Stimulated activated CD8-positive, alpha-beta memory T cell treated with anti-CD3 and anti-CD28 coated beads, Interleukin-7, amount 100 ng/mL, for 1 hour (primary cell): ENCODE measurements at places on chromosomes 12 and 14.

DNA sequence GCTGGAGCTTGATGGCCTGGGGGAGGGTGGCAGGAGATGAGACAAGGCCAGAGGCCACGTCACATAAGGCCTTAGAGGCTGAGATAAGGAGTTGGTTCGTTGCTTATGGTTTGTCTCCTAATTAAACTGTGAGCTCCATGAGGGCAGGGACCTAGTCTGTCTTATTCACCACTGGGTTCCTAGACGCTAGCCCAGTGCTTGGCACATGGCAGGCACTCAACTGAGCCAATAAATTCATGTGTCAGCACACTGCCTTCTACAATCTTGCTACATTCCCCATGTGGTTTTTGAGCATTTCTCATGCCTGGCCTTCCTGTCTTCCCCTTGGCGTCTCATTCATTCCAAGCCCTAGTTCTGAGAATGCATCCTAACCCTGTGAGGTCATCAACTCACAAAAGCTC is 92.5 kb upstream of the MED13L start:
- DNase-seq, result no peak

DNA sequence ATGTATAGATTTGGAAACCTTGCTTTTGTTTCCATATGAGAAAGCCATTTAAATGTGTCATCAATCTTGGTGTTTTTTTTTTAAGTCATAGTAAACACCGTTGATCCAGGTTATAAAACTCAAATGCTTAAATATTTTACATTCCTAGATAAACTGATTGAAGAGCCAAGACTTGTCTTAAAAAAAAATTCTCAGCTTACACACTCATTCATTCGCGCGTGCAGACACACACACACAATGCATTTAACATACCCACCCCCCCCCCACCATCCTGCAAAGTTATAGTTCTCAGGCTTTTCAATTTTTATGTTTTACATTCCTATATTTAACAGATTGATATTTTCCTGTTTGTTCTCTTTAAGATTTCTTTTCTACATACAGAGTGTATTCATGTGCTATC is 536.4 kb downstream of the PRKD1 start:
- DNase-seq, result no peak

DNA sequence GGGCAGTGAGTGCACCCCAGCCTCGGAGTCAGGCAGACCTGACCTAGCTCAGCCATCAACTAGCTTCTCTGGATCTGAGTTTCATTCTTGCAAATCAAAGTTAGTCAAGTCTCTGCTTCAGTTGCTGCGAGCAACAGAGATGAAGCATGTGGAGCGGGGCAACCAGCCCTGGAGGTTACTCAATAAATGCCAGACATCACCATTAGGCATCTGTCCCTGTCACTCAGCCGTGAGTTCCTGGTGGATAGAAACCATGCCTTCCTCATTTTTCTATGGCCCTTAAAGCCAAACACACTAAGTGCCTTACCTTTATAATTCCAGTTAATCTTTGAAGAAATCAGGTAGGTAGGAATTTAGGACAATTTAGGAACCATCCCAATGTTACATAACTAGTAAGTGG is 19.3 kb downstream of the RFX4 start:
- DNase-seq, result no peak

DNA sequence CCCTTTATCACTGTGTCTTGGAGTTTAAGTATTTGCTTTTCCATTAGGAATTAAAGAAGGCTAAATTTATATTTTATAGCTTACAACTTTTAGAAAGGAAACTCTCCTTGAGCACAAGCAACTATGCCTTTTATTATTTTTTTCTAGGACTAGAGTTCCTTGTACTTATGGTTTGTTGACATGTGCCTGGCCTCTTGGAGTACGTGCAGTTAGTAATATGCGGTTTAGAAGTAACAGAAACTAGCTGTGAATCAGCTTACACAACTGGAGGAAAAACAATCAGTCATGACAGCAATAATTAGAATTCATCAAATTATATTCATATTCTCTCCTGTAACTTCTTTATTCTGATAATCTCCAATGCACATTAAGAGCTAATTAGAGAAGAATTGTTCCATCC is 428.7 kb downstream of the AEBP2 start:
- DNase-seq, result no peak

GRCh38 chr14:34981743-34982420 is 910 bp upstream of the SRP54 start:
- peak; percentile 2 for DNase-seq

DNA sequence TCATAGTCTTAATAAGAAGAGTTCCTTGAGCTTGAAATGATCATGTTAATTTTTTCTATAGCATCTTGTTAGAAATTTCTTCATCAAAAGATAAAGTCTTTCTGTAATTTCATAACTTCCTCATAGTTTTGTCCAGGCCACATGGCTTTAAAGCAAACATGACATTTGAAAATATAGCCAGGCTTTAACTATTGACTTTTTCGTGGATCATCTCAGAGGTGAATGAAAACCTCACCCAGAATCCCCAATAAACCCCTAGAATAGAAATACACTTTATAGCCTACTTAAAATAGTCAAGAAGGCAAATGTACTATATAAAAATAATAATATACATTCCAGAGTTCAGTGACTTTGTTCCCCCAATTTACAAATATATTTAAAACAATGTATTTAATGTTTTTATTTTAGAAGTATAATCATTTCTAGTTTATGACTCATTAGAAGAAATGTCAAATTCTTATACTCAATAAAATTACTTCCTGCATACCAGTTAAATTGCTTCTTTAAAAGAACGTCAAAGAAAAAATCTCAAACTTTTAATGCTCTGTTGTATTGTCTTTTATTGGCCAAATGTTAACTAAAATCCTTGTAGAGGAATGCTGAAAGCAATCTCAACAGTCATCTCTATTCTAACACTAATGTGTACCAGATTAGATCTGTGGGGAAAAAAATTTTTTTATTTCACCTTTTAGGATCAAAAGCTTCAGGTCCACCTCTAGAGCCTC is 21.6 kb downstream of the EXOC5 start:
- DNase-seq, result no peak

DNA sequence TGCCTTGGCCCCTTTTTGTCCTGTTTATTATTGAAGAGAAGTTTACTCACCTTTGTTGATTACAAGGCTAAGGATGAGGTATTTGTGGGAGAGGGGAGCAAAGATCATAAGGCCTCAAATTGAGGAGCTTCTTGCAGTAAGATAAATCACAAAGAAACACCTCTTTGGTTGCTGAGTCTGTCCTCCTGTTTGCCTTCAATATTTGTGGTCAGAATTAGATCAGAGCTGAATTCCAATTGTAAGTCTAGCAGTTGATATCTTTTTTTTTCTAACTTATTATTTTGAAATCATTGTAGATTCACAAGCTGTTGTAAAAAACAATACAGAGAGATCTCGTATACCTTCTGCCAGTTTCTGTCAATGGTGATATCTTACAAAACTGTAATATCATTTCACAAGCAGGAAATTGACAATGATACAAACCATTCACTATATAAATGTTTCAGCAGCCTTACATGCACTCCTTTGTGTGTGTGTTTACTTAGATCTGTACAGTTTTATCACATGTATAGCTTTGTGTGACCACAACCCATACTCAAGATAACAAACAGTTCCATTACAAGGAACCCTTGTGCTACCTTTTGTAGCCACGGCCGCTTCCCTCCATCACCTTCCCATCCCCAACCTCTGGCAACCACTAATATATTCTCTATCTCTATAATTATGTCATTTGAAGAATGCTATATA is 97.4 kb downstream of the KICS2 start:
- DNase-seq, result no peak

DNA sequence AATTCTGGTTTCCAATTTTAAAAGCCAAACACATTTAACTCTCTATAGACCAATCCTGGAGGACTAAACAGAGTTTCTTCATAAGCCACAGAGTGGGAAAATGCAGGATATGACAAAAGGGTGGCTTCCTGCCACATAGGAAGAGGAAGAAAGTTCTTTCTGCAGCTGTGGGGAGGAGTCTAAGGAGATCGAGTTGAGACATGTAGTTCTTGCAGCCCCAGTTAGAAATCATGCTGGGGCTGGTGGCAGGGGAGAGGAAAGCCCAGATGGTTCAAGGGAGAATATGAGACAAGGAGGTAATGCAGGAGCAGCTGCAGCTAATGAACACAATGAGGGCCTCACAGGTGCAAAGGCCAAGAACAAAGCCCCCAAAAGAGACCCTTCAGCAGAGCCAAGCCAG is 85.0 kb upstream of the ARID2 start:
- DNase-seq, result no peak

DNA sequence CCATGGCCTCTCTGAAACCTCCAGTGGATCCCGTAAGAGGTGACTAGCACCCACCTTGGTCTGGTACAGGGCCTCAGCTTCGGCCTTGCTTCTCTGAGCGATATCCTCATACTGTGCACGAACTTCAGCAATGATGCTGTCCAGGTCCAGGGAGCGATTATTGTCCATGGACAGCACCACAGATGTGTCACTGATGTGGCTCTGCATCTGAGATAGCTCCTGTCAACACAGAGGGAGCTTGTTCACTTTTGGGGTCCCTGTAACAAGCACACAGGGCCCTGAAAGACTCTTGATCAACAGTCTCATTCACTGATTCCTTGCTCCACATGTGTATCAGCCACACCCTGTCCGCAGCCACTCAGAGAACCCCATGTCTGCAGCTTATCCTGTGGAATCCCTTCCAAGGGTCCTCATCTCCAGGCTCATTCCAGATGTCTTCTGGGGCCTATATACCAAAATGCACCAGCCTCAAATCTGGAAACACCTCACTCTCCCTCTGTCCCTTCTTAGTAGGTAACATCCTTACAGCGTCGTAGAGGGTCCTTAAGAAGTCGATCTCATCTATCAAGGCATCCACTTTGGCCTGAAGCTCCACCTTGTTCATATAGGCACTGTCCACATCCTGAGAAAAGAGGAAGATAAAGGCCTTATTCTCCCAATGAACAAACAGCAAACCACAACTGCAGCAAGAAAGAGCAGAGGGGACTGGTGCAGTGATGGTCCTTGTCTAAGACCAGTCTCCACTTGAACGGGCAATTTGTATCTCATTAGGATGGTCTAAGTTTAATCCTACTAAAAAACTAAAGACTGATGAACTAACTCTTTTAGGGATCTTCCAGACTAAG is 3.5 kb downstream of the KRT3 start:
- no peak for DNase-seq

GRCh38 chr14:68328509-68328908 is 464.4 kb downstream of the ZFP36L1 start:
- no peak for DNase-seq

DNA sequence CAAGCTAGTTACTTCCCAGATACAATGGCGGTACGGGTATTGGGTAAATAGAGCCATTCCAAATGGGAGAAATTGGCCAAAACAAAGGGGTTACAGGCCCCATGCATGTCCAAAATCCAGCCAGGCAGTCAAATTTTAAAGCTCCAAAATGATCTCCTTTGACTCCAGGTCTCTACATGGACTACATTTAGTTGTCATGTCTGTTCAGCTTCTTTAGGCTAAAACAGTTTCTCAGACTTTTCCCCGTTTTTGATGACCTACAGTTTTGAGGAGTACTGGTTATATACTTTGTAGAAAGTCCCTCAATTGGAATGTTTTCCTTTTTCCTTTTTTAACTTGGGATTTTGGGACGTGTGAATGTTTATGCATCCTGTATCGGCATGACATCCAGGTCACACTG is 4.7 kb downstream of the NT5DC3 start:
- DNase-seq, result no peak

GRCh38 chr12:110280779-110281548 is at the start of gene ATP2A2:
Gene ATP2A2 (plus strand): TSS chr12:110281247. CDS start chr12:110281790, 543 bp downstream.
- peak; percentile 79 for DNase-seq

DNA sequence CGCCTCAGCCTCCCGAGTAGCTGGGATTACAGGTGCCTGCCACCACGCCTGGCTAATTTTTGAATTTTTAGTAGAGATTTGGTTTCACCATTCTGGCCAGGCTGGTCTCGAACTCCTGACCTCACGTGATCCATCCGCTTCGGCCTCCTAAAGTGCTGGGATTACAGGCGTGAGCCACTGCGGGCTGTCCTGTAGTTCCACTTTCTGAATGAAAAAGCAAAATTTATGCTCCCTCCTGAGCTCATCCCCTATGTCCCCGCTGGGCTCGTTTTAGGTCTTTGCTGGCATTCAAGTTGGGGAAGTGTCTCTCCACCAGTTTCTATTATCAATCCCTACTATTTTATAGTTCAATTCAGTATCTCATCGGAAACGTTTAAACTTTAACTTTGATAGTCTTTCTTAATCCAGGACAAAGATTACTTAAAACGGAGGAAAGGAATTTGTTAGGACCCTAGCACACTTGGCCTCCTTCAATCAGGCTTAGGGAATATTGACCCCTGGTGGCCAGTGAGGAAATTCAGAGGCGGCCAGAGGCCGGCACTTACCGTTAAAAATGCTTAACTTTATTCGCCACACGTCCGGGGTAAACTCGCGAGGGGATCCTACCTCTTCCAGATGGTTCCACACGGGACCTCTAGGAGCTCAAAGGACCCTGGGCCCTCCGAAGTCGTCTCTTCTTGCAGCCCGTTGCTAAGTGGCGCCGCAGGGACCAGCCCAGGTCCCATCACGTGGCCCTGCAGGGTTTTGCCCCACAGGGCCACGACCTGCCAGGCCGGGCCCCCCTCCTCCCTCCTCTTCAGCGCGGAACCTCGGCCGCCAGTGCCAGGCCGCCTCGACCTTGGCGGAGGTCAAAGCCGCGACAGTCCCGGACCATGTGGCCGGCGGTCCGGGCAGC is 11.4 kb upstream of the DNAL1 start:
- peak; percentile 25 for DNase-seq

DNA sequence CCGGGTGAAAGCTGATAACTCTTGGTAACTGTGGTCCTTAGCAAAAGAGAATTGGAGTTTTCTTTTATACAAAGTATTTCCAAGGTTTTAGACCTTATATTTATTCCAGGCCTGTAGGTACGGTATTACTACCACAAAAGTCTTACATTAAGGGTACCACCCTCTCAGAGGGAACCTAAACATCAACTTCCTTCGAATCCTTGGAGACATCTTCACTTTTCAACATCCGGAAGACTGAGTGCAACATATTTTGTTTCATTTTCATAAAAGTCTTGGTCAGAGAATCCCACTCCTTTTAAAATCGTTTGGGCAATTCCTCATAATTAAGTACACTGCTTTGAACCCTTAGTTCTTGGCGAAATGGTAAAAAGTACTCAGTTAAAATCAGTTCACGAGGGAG is 1.2 kb downstream of the CNOT2 start:
- DNase-seq, result no peak

DNA sequence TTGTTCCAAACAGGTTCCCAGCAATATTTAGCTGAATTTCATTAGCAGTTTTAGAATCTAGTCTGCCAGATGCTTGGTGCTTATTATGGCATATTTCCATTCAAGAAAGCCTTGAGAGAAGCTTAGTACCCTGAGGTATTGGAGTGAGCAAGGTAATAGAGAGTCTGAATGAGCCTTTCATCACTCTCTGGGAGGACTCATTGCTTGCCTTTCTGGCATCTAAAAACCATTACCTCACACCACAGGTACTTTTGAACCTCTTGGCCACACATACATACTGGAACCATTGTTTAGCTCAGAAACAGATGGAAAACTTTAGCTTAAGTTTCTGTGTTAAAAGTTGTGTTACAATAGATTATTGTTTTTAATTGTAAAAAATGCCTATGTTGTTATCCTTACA is 27.4 kb upstream of the KCNH3 start:
- no peak for DNase-seq

DNA sequence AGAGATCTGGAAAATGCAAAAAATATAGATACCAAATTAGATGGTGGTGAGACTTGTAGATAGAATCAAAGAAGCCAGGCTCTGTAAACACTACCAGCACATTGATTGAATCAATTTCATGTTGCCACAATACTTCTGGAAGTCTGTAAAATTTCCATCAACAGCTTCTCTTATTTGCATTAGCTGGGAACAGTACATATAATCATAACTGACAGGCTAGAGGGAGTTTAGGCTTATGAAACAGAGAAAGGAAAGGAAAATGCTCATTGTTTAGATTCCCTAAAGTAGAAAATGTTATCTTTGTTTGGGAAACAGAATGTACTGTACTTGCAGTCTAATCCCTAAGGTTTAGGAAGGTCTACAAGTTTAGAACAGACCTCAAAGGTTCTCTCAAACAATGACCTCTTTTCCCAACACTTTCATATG is 335.2 kb downstream of the CEP128 start:
- no peak for DNase-seq
